ENCODE measurements at places on chromosomes 2 and 18.

DNA sequence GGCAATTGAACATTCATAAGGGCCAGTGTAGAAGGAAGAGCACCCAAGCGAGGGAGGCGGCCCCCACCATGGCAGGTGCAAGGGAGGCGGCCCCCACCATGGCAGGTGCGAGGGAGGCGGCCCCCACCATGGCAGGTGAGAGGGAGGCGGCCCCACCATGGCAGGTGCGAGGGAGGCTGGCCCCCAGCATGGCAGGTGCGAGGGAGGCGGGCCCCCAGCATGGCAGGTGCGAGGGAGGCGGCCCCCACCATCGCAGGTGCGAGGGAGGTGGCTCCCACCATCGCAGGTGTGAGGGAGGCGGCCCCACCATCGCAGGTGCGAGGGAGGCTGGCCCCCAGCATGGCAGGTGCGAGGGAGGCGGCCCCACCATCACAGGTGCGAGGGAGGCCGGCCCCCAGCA is 24.7 kb upstream of the GPC1 start:
- no peak for DNase-seq

GRCh38 chr2:178280244-178280852 is 86.0 kb downstream of the OSBPL6 start:
- DNase-seq, result no peak

- DNase-seq, result no peak
Observed at GRCh38 chr2:238853721-238854120, 5.8 kb downstream of the TWIST2 start.

DNA sequence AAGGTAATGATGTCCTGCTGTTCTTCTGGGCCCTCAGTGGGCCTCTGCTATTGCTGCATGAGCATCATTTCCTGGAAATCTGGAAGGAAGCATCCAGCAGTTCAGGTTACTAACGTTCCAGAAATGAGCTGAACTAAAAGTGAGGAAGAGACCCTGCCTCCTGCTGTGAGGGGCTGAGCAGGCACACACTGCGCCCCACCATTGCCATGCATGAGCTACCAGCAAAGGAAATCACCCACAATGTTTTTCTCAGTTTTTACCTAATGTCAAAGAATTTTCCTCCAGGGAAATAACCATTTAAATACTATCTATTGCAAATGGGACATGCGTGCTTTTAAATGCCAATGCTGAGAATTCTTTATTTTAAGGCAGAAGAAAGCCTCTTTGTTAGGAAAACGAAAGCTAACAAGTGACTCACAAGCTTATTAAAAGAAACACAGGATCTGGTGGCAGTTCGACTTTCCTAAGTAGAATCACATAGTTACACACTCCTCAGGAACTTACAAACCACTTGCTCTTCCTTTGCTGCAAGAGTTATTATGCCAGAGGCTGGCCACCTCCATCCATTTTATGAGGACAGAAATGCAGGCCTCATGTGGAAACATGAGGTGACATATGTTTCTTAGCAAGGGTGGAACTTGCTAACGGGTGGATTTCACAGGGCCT is 152.6 kb upstream of the TTC39C start:
- no peak for DNase-seq

DNA sequence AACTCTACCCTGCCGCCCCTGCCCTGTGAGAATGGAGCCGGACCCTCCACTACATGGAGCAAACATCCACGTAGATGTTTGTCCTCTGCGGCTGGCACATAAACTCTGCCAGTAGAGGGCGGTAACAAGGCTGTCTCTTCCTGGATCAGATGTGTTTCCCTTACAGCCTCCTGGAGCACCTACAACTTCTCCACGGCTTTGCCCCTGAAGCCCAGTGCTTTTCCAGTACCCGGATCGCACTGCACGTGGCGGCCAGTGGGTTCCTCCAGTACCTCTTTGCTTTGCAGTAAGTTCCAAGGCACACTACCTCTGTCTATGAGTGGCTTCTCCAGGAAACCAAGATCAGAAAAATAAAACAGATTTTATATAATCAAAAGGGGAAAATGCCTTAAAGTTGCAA is 651.3 kb downstream of the DCDC2C start:
- no peak for DNase-seq

- no peak for DNase-seq
Observed at GRCh38 chr2:106579750-106580197, 92.6 kb downstream of the CD8B2 start.

DNA sequence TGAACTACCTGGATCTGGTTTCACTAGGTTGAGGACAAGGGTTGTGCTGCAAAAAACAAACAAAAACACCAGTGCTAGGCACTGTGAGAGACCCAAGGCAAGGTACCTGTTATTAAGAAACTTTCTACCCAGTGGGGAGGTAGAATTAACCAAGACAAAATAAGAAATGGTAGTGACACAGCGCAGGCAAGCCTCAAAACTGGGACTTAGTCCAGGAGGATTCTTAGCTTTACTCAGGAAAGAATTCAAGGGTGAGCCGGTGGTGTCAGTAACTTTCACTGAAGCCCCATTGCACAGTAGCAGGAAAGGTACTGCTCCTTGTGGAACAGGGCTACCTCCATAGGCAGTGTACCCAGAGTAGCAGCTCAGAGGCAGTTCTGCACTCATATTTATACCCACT is 131.6 kb downstream of the SCG2 start:
- no peak for DNase-seq

- no peak for DNase-seq
Observed at GRCh38 chr2:42907835-42908234, 115.5 kb upstream of the HAAO start.

DNA sequence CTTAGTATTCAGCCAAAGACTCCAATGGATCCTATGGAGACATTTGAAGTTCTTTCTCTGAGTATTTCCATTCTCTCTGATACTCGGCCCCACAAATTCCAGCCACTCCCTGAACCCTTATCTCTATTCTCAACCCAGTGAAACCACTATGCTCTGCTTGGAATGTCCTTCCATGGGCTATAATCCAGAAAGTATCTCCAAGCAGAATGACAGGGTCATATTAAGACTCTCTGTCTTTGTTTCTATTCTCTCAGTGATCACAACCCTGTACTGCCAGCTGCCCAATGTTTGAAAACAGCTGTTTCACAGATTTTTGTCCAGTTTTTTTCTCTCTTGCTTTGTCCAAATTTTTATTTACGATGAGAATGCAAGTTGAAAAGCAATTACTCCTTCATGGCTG is 21.9 kb downstream of the CHMP3 start:
- DNase-seq, result no peak

GRCh38 chr2:128473175-128474035 is 154.7 kb upstream of the HS6ST1 start:
- DNase-seq, result peak; percentile 76

GRCh38 chr2:105454801-105455485 is 56.1 kb upstream of the FHL2 start:
- DNase-seq, result no peak

DNA sequence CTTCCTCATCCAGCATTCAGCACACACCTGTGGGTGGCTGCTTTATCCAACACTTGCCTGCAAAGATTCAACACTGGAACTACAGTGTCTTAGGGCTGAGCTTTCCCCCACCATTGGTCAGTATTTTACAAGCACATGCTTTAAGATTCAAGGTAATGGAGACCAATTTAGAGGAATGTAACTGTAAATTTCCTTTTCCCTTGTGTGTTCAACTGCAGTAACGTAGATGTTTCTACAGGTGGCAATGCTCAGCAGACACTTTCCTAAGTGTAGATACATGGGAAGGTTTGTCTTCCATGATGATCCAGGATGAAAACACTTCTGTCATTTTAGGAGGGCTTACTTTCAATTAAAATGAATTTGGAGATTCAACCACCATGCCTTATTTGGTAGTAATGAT is 143.6 kb upstream of the PXDN start:
- no peak for DNase-seq

DNA sequence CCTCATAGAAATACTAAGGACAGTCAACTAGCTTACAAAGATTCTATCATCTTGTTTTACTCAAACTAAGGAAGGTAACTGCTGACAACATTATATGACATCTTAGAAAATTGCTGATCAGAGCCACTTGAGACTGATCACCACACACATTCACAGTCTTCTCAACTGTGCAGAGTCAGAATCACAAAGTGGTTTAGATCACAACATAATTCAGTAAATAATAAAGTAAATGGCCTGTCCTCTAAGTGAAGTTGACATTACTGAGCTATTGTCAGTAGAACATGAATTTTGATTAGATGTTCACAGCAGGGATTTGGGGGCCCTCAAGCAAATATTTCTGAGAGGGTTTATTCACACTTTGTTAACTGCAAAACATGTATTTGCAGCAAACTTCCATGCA is 28.5 kb downstream of the NOL4 start:
- DNase-seq, result no peak

- no peak for DNase-seq
Observed at GRCh38 chr2:38735999-38736320, 15.2 kb downstream of the SRSF7 start.

DNA sequence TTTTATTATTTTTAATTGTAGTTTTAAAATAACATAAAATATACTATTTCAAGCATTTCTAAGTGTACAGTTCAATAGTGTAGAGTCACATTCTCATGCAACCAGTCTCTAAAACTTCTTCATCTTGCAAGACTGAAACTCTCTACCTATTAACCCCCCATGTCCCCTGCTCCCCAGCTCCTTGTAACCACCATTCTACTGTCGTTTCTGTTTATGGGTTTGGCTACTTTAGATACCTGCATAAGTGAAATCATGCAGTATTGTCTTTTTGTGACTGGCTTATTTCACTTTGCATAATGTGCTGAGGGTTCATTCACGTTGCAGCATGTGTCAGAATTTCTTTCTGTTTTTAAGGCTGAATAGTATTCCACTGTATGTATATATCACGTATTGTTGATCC is 139.4 kb downstream of the SMAD7 start:
- DNase-seq, result no peak

DNA sequence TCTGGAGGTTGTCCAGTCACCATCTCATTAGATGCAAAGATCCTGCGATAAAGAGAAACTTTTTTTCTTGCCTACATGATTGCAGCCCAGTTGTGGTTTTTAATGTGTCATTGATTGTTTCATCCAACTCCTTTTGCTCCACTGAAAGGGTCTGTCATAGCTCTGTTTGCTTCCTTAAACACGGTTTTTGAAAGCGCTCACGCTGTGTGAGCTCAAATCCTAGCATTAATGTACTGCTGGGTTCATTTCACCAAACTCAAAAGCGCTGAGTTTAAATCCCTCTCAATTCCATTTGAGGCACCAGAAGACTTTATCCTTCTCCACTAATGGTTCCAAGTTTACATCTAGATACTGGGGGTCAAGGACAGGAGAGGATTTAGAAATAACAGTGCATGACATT is 53.6 kb downstream of the CDK15 start:
- no peak for DNase-seq

GRCh38 chr2:139067072-139067471 is 286.9 kb upstream of the NXPH2 start:
- DNase-seq, result no peak

GRCh38 chr2:30039101-30039500 is 107.7 kb upstream of the YPEL5 start:
- DNase-seq, result no peak

GRCh38 chr2:223815186-223815883 is 22.0 kb downstream of the AP1S3 start:
- no peak for DNase-seq

- no peak for DNase-seq
Observed at GRCh38 chr18:6406075-6406909, 8.4 kb downstream of the L3MBTL4 start.

DNA sequence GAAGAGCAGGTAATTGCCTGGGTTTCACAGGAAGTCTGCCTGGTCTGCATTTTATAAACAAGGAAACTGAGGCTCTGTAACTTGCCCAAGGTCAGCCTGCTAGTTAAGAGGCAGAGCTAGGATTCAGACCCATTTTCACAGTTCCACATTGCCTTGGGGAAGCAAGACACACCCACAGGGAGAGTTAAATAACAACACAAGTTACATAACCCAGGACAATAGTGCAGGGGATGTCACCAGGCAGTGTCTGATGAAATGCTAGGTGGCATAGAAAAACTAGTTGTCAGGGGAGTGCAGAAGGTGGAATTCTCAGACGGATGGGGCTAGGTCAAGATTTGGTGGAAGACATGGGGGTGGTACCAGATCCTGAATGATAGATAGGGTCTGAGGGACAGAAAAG is 69.7 kb downstream of the PRKCE start:
- no peak for DNase-seq

DNA sequence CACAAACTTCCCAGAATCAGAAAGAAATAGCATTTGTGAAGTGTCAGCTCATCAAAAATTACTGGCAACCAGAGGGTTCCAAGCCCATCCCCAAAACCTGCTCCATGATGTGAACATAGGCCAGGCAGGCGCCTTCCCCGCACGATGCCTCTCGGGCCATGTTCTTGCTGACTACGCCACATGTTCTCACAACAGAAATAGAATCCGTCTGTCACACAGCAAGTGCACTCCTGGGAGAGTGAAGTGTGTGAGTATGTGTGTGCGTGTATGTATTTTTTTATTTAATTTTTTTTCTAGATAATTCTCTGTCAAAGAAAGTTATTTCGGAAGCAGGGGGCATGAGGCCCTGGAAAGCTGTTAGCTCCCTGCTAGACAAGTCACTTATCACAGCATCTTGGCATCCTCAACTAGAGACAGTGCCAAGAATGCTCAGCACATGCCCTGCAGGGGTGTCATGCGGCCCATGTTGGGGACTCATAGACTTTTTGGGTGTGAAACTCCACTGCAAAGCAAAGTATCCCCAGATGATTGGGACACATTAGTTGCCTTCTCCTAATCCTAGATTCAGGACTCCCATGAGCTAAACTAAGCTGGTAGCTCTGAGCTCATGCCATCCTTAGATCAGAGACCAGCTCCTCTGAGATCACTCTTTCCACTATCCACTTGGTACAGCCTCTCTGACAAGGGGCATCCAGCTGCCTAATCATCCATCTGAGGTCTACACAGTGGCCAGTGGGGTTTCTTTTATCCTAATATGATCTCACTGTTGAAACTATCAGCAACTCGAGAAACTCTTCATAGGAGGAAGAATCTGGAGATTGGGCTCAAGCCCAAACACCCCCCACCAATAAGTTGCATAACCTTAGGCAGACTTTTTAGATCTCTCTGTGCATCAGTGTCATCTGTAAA is 53.2 kb upstream of the CYRIA start:
- no peak for DNase-seq

DNA sequence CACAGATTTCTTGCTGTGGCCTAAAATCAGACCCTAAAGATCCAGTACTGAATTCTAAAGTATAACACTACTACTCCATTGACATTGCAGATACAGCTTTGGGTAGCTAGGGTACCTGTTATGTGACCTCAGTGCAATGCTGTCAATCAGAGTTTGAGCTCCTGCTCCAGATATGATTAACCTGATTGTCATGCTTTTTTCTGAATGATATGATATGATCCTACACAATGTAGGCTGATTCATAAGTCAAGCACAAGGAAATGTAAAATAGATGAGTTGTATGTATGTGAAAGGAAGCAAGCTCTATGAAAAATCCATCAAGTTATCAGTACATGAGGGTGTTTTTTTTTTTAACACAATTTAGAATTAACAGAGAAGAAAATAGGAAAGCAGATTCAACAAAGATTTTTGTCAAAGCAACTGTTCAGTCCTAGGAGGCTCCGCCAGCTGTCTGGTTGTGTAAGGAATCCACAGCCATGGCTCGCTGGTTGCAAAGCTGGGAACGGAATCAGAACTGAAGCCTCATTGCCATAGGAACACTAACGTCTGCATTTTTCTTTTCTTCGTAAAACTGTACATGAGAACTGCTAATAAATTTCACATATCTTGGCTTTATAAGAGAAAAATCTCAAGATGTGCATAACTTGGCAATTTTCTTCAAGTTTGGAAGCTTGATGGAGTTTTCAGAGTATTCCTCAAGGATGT is 52.9 kb downstream of the NR4A2 start:
- no peak for DNase-seq
